ENCODE measurements at places on chromosomes 3 and 15. TPM values are rescaled to one million over a fixed set of nuclear protein-coding genes. Genes with fewer than 3 reads are reported as not detected.

Gene GHSR
- not detected for total RNA-seq

Gene RLBP1
- total RNA-seq, result not detected

Gene BFSP2
- not detected for total RNA-seq

Gene TUSC7
- not detected for total RNA-seq

Gene CDV3
- 90.2 TPM for total RNA-seq

Gene IL20RB
- 15.8 TPM for total RNA-seq

- no peak for DNase-seq
These were observed 123.6 kb downstream of the RPL22L1 start for GRCh38 chr3:170746175-170746942.

DNA sequence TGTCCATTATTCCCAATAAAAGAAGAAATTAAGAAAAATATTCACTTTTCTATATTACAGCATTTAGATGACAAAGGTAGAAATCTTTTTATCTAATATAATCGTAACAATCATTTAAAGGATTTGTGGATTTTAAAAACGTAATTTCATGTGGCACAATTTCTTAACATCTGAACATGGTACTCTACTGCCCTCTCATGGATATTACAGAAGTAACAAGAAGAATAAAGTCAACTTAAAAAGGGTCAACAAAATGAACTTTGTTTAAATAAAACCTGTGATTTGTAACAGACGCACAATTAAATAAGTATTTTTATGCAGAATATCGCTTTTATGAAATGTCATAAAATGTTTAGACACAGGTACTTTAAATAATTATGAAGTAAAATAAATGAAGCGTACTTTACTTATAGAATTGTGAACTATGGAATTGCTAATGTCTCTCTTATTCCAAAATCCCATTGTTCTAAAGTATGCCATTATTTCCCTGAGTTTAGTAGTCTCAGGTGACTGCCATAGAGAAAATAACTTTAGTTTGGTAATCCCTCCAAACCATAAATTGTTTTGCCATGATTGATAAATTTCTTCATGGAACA, 366.8 kb upstream of the ZNF385D start:
- DNase-seq, result peak; percentile 78

DNA sequence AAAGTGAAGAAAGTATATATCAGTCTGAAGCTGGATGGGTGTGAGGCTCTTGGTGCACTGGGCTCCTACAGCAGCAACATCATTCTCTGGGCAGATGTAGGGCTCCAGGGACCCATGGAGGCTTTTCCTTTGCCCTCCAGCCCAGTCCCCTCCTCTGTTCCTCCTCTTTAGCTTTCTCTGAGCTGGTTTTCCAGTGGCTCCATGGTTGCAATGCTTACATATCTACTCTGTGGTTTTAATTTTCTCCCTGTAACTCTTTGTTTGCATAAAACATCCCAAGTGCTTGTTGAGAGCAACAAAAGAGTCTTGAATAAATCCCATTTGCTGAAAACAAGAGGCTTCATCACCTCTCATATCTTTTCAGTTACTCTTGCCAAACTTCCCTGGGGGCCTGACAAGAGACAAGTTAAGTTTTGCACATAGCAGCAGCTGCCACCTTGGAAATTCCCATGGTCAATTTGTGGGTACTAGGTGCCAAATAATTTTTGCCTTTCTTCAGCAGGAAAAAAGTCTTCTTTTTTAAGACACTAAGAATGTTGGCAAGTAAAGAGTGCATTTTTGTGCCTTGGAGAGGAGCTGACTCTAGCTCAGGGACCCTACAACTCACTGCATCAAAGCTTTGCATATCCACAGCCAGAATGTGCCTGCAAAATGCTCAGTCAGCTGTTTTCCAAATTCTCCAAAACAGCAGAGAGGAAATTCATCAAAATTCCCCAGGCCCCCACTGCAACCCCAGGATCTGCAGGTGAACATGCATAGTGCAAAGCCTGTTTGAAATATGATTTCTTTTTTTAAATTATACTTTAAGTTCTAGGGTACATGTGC, 41.9 kb downstream of the COLQ start:
- DNase-seq, result no peak

- DNase-seq, result no peak
These were observed 62.7 kb downstream of the KLHL6 start for GRCh38 chr3:183492849-183493179.

DNA sequence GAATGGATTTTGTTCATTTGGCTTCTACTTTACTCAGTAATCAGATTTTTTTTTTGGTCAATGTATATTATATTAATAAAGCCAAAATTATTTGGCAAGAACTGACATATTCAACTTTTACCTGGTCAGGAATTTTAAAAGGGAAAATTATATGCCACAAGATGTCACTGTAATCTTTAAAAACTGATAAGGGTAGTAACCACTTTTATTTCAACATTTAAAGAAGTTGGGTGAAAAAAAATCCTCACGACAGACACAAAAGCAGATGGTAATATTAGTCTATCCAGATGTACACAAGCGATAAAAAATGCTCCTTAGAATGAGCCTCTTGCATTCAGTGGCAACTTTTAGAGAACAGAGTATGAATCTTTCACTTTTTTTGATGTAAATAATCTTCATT, 101.9 kb downstream of the SERPINI1 start:
- DNase-seq, result no peak

GRCh38 chr3:179902061-179902460, 134.7 kb downstream of the PEX5L start:
- no peak for DNase-seq
